NCI-H1694 (cell line): ENCODE measurements at places on chromosomes 11 and 22.

DNA sequence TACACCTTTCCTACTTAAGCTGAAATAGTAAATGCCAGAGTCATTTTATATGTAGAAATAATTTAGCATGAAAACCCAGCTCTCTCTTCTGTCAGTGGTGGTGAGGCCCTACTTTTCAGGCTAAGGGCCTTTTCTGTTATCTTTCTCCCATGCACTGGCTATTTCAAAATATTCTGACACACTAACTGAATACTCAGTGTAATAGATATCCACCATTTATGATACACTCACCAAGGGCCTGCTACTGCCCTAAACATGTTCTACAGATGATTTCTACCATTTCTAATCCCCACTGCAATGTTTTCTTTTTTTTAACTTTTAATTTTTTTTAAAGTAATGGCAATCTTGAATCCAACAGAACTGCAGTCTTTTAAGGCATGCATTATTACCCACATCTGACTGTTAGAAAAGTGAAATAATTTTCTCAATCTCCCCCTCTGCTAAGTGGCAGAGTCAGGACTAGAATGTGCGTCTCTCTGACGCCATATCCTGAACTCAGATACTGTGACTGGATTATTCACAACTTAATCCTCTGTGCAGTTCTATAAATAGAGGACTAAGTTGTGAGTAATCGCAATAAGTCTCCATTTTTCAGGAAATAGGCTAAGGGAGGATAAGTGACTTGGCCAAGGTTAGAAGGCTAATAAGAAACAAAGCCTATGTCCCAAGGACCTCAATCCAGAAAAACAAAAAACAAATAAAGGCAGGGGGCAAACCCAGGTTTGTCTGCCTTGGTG is 44.0 kb downstream of the GRAMD1B start:
- no peak for DNase-seq

GRCh38 chr11:73623686-73624085 is 22.7 kb upstream of the PLEKHB1 start:
- no peak for DNase-seq

- DNase-seq: no peak
These were observed 59.3 kb downstream of the C11orf58 start for GRCh38 chr11:16797776-16798175.

- no peak for DNase-seq
These were observed 18.8 kb downstream of the RRP7A start for GRCh38 chr22:42500836-42501179.

DNA sequence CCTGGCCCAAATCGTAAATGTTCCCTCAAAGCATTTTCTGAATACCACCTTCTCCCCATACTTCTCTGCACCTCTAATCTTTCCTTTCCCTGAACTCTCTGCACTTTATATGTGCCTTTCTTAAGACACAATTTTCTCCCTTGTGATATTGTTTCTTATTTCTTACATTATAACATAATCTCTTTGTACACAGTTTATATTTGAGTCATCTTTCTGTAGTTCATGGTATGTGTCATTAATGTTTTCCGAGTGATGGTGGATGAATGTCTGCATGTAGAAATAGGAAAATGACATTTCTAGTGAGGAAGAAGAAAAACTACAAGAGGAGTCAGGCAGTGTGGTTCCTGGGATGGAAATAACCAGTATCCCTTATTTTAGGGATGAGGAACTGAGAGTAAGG is 5.5 kb downstream of the ACRV1 start:
- DNase-seq: no peak

- no peak for DNase-seq
These were observed 5.8 kb downstream of the OR5AK2 start for GRCh38 chr11:56994532-56994931.

- peak; percentile 28 for DNase-seq
These were observed 212.3 kb upstream of the NCAM1 start for GRCh38 chr11:112748713-112749543.

GRCh38 chr22:22201930-22202343 is 42.6 kb upstream of the VPREB1 start:
- DNase-seq: no peak

GRCh38 chr11:115678942-115679341 is 174.7 kb upstream of the CADM1 start:
- DNase-seq: no peak

GRCh38 chr22:36285017-36285416 is 32.1 kb downstream of the APOL1 start:
- no peak for DNase-seq

DNA sequence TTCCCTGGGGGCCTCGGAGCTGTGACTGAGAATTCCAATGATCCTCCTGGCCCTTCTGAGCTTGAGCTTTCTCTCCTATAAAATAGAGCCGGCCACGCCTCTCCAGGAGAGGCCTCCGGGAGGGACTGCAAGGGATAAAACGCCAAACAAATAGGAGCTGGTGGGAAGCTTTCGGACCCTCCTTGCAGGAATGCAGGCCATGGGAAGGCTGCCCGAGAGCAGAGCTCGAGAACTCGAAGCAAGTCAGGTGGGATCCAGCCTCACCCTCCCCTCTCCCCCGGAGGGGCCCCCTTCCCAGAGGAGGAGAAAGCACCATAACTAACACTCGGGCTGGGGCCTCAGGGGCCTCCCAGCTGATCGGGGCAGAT is 34.6 kb downstream of the FLRT1 start:
- no peak for DNase-seq

DNA sequence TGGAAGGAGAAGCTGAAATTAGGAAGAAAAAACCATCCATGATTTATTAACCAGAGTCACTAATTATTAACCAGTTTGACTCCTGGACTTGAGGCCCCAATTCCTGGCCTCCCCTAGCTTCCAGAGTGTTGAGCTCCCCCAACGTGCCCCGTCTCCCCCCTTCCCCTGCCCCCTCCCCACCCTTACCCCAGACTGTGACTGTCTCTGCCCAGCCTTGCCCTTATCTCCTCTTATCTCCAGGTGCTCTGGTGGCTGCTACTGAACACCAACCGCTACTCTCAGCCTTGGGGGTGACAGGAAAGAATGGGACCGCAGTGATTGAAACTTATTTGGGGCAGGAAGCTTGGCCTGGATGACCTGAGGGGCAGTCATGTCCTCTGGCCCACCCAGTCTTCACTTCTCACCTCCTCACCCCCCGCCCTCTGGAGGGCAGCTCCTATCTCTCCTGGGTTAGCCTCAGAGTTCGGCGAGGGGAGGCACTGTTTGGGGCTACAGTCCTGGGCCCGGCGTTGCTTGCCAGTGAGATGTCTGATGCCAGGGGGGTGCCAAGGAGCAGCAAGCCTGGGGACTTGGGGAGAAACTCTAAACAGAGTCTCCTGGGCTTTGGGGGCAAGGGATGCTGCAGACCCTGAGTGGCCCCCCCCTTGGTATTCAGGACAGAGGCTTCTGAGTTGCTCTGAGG is 15.5 kb downstream of the NECTIN1 start:
- DNase-seq: no peak

DNA sequence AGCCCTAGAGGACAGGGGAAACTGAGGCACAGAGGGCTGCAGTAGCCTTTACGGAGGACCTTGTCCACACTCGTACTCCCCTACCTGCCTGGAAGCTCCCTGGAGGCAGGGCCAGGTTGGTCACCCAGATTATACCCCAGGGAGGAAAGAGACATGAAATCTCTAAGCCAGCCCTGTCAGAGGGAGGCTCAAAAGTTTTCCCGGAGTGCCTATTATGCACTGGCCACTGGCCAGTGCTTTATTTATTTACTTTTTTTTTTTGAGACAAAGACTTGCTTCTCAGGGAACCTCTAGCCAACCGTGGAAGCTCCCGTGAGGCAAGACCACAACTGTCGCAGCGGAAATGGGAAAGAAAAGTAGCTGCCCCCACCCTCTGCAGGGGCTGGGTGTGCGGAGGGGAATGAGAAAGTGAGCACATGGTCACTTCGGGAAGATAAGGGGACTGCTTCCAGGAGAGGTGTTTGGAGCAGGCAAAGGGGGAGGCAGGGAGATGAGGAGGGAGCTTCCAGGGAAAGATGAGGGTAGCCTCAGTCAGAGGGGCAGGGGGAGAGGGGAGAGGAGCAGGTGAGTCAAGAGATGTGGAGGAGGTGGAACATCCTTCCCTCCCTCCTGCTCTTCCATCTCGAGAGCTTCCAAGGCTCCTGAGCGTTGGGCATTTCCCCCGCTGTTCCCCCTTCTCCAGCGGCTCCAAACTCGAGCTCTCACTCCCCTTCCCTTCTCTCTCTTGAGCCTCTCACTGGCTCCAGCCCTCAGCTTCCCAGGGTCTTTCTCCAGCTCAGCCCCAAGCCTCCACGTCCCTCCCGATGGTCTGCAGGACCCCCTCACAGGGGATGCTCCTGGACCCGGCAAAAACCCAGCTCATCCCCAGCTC is 4.3 kb downstream of the IL2RB start:
- DNase-seq: no peak

- no peak for DNase-seq
These were observed 16.0 kb downstream of the POLA2 start for GRCh38 chr11:65277631-65278277.

- DNase-seq: no peak
These were observed 59.6 kb downstream of the CHRDL2 start for GRCh38 chr11:74671520-74672196.

DNA sequence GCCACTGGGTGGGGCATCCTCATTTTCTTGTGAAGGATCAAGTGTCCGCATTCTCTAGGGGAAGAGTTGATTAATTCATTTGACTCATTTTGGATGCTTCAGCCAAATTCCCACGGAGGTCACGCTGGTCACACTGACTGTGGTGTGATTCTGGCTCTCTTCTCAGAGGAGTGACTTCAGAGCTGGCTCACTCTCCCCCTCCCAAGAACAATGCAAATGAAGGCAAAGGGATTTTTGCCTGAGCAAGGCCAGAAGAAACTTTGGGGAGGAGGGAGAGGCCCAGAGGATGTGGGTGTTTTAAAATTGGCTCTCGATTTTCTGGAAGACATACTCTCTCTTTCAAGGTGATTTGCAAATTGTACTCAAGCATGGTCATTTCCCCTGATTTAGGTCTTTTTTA is 51.1 kb upstream of the LMO2 start:
- no peak for DNase-seq

DNA sequence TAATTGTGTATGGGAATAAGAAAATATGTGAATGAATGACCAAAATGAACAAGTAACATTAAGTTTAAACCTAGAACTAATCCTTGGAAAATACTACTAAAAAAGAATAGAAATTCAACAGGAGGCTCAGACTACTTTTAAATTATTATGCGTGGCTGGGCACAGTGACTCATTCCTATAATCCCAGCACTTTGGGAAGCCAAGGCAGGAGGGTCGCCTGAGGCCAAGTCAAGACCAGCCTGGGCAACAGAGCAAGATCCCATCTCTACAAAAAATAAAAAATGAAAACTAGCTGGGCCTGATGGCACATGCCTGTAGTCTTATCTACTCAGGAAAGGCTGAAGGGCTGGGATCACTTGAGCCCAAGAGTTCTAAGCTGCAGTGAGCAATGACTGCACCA is 85.4 kb upstream of the CLNS1A start:
- DNase-seq: no peak

- no peak for DNase-seq
These were observed 132.3 kb downstream of the CRYBB2 start for GRCh38 chr22:25351631-25352293.

- DNase-seq: no peak
These were observed 145.7 kb downstream of the TENM4 start for GRCh38 chr11:79294845-79295731.

GRCh38 chr22:44196731-44197131 is 16.0 kb downstream of the PARVG start:
- peak; percentile 11 for DNase-seq

DNA sequence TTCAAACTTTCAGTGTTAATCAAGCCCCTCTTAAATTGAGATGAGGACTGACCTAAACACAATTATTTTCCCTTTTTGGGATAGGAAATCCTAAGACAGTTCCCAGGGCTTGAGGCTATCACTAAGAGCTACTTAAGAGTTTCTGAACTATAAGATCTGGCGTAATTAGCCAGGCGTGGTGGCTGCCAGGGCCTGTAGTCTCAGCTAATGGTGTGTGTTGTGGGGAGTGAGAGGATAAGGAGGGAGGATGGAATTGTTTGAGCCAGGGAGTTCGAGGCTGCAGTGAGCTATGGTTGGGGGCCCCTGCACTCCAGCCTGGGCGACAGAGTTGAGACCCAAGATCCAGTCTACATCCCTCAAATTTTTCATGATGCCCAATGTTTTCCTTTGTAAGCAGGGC is 23.5 kb upstream of the EXPH5 start:
- DNase-seq: no peak

GRCh38 chr11:45805305-45806071 is 539 bp downstream of the SLC35C1 start:
- no peak for DNase-seq

DNA sequence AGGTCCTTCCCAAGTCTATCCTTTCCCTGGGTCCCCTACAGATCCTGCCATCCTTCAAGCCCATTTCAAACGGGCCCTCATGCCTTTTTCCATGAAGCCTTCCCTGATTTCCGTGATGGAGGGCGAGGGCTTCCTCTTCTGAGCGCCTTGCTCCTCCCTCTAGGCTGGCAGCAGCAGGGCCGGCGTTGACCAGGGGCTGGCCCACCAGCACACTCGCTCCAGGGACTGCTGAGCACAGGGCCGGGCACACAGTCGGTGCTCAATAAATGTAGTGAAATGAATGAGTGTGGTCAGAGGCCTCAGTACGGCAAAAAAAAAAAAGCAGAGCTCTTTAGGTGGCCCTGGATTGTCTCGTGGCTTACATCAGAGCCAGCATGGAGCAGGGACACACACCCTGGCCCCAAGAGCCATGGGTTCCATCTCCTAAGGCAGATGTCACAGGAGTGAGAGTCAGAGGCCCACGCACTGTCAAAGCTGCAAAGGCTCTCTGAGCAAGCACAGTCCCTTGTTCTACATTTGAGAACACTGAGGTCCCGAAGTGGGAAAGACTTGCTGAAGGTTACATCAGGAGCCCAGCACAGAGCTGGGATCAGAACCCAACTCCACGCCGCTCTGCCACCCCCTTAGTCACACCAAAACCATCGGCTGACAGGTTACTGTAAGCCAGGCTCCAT is 3.1 kb downstream of the IL2RB start:
- no peak for DNase-seq

- DNase-seq: no peak
These were observed 58.6 kb downstream of the MICAL3 start for GRCh38 chr22:17965538-17966402.

- DNase-seq: no peak
These were observed 83.9 kb upstream of the TIMP3 start for GRCh38 chr22:32717337-32718240.

GRCh38 chr22:30250661-30251267 is 4.2 kb upstream of the LIF start:
- DNase-seq: no peak

GRCh38 chr11:64362339-64362738 is 3.4 kb downstream of the RPS6KA4 start:
- DNase-seq: no peak

DNA sequence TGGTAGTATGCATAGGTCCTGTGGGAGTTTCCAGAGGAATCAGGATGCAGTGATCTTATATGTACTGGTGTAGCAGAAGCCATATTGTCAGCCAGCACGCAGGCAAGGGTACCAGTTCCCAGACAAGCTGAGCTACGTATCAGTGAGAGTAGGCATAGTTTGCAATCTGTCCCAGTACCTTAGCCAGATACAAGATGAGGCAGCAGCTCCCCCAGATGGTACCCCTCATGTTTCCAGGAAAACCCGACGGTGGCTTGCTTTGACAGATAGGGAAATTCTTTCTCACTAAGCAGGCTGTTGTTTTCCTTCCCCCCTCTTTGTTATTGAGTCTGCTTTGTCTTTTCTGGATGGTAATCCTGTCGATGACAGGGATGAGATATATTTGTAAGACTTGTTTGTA is 109.7 kb upstream of the RRM1 start:
- no peak for DNase-seq
